ENCODE measurements at places on chromosomes 7 and 10.

DNA sequence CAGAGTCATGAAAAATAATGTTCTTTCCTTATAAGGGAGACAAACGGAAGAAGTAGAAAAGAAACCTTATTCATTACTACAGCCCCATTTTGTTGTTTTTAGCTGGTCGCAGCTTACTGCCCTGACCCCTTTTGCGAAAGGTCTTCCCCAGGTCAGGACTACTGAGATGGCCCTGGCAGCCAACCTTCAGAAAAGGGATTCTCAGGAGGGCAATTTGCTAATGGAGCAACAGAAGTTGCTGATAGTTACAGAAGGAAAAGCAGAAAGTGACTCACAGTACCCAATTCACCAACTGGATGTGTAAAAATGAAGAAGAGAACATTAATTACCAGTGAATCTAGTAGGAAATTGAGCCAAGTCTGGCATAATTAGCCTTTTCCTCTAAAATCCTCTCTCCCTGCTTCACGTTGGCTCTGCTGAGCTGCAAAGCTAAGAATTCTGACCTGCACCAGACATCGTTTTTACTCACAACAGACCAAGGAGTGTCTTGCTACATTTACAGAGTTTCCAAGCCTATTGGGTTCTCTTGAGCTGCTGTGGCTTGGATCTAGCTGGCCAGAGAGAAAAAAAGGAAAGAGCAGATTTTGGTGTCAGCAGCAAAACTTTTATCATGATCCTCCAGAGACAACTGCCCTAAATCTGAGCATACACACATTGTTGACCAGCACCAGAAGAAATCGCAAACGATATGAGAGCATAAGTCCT lies 499.9 kb upstream of the FZD8 start:
- no peak overlapping the region for H3K4me3 ChIP-seq
- H3K27me3 ChIP-seq, result no peaks in the 10 kb centered on the region
- H3K4me1 ChIP-seq, result no peaks in the 10 kb centered on the region
- H3K36me3 ChIP-seq, result no peaks in the 10 kb centered on the region
- no peak overlapping the region for H3K27ac ChIP-seq
- no peak for DNase-seq

DNA sequence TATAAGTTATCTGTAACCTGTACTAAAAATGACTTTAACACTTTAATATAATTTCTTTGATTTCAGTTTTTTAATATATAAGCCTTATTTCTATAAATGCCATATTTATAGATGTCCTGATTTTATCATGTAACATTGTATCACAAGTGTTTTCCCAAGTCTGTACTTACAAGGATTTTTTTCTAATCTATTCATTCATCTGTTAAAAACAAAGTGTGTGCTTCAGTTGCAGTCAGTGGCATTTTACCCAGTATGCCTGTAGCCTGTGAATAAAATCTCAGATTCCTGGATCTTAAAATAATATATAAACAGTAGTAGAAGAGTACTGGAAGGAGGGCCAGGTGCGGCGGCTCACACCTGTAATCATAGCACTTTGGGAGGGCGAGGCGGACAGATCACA lies 17.4 kb downstream of the PRKRIP1 start:
- peaks cover 13% of the 10 kb centered on the region for H3K36me3 ChIP-seq
- H3K4me3 ChIP-seq, result no peak overlapping the region
- no peak overlapping the region for H3K27ac ChIP-seq
- no peaks in the 10 kb centered on the region for H3K27me3 ChIP-seq

DNA sequence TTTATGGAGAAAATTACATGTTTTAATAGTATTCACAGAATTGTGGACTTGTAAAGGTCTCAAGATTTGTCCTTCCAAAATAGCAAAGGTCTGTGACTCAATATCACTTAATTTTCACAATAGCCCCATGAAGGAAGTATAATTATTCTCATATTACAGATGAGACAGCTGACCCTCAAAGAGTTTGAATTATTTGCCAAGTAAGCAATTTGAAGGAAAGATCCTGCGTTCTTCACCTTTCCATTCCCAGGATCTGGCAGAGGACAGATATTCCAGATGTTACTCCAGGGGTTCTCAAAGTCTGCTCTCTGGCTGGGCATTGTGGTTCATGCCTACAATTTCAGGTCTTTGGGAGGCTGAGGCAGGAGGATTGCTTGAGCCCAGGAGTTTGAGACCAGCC lies 559.4 kb upstream of the AUTS2 start:
- H3K36me3 ChIP-seq, result no peaks in the 10 kb centered on the region
- DNase-seq, result no peak
- H3K4me1 ChIP-seq, result no peaks in the 10 kb centered on the region
- no peak overlapping the region for H3K4me3 ChIP-seq
- no peaks in the 10 kb centered on the region for H3K27me3 ChIP-seq

GRCh38 chr10:2887391-2888070 lies 179.8 kb upstream of the PFKP start:
- H3K27me3 ChIP-seq, result no peaks in the 10 kb centered on the region
- H3K4me1 ChIP-seq, result no peaks in the 10 kb centered on the region
- no peak overlapping the region for H3K4me3 ChIP-seq
- H3K36me3 ChIP-seq, result no peaks in the 10 kb centered on the region
- no peak for DNase-seq

- H3K36me3 ChIP-seq, result no peaks in the 10 kb centered on the region
- H3K27ac ChIP-seq, result no peak overlapping the region
- DNase-seq, result no peak
- H3K4me3 ChIP-seq, result no peak overlapping the region
- no peaks in the 10 kb centered on the region for H3K4me1 ChIP-seq
- H3K27me3 ChIP-seq, result no peaks in the 10 kb centered on the region
These were observed 125.6 kb downstream of the FANK1 start for GRCh38 chr10:126021833-126022500.

Data from natural killer cell (primary cell).